ENCODE measurements at places on chromosomes 1 and 21.

DNA sequence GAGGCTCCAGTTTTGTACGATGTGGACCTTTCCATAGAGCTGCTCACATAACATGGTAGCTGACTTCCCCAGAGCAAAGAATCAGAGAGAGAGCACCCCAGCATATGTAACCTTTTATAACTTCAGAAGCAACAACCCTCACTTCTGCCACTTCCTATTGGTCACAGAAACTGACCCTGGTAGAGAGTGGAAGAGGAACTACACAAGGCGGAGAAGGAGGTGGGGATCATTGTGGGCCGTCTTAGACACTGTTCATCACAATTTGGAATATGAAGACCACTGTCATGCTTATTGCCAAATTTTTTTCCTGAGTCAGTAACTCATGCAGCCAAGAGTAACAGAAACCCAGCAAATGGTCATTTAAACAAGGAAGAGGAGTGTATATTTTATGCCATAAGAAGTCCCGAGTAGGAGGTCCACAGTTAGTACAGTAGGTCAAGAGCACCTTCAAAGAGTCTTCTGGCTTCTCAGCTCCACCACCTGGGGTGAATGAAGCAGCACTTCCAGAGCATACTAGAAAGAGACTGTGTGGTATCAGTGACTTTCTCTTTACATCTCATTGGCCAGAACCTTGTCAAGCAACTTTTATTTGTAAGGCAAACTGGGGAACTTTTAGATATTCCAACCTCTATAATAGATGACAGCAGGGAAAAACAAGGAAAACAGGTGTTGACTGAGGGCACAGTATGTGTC, 71.8 kb downstream of the ODF2L start:
- DNase-seq: no peak

- DNase-seq: no peak
Observed at GRCh38 chr1:64680599-64680998, 64.3 kb upstream of the RAVER2 start.

DNA sequence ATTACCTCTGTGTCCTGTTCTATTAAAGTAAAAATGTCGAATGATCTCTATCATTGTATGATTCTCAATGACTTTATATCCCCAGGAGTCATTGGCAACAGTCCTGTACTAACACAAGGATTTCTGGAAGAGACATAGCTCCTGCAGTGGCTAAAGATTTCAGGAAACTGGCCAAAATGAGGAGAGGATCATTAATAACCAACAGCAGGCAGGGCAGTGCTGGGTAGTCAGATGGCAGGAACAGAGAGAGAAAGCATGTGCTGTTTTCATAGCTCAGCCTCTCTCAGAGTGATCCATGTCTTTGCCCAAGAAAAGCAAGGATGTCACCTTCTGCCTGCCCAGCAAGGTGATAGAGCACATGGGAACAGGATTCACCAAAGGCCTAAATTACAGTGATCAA, 604.7 kb upstream of the PLXNA2 start:
- no peak for DNase-seq

GRCh38 chr1:54365847-54366246, 40.3 kb downstream of the SSBP3 start:
- no peak for DNase-seq

GRCh38 chr1:4256351-4256750, 356.3 kb upstream of the C1orf174 start:
- DNase-seq: no peak

- no peak for DNase-seq
Observed at GRCh38 chr1:56329970-56330369, 249.4 kb downstream of the PLPP3 start.

DNA sequence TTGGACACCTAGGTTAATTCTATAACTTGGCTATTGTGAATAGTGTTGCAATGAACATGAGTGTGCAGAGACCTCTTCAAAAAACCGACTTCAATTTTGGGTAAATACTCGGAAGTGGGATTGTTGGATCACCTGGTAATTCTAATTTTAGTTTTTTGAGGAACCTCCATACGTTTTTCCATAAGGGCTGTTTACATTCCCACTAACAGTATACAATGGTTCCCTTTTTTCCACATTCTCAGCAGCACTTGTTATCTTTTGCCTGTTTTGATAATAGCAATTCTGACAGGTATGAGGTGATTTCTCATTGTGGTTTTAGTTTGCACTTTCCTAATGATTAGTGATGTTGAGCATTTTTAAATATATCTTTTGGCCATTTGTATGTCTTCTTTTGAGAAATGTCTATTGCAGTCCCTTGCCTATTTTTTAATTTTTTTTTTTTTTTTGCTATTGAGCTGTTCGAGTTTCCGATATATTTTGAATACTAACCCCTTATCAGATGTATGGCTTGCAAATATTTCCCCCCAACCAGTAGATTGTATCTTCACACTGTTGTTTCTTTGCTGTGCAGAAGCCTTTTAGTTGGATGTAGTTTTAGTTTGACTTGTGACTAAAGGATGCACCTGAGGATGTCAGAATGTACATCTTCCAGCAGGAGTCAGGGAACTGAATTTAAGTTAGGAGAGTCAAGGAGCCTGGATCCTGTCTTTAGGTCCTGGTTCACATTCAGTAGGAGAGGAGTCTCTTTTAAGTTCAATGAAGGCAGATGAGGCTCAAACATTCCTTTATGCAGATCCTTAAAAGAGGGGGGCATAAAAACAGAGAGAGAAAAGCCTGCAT, 120.0 kb downstream of the S1PR1 start:
- no peak for DNase-seq

GRCh38 chr1:6745073-6745472, 40.2 kb upstream of the CAMTA1 start:
- DNase-seq: no peak

- peak; percentile 100 for DNase-seq
Observed at GRCh38 chr1:42340093-42340492, 5.1 kb upstream of the FOXJ3 start.

DNA sequence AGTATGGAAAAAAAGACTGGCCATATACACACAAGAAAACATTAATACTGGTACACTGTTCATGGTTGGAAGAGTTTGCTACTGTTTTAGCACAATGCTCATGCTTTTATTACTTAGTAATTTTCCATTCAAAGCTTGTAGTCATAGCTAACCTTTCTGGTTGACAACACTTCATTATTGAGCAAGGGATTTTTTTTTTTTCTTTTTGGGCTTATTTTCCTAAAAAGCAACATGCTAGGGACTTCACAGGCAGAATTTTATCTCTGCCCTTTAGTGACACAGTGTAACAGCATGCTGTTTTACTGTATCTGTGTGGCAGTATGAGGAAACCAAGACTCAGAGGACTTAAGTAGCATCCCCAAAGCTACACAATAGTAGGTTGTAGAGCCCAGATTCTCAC, 58.5 kb downstream of the FGGY start:
- no peak for DNase-seq

- DNase-seq: no peak
Observed at GRCh38 chr1:26170472-26170821, 739 bp downstream of the ZNF593 start.

GRCh38 chr1:8077602-8078001, 51.5 kb upstream of the ERRFI1 start:
- DNase-seq: no peak

DNA sequence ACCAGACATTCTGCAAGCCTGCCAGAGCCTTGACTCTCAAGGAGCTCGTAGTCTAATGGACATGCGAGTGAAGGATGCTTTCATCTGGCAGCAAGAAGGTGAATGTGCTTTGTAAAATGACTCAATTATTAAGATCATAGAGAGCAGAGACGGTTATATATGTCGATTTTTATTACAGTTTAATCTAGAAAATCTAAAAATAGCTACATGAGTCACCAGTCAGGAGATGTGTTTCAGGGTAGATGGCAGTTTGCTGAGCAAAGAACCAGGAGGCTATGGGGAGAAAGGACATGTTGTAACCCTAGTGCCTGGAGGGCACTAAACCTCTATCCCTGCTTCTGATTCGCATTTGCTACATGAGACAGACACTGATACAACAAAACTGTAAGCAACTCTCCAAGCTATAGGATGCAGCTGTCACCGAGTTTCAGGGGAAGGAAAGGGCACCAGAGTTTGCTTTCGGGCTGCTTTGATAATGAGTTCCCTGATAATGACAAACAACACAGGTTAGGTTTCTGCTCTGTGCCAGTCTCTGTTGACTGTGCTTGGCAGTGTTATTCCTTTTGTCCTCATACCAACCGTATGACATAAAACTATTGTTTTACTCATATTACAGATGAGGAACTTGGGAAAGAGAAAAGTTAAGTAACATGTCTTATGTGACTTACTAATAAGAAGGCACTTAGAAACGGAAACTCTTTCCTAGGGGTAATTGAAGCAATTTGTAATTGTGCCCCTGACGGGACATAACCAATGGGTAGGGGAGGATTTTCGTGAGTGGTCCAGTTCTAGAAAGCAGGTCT, 43.2 kb downstream of the C1orf198 start:
- DNase-seq: no peak

- no peak for DNase-seq
Observed at GRCh38 chr1:113401067-113401466, 10.8 kb downstream of the MAGI3 start.

- DNase-seq: no peak
Observed at GRCh38 chr1:66182551-66183178, 351.3 kb upstream of the SGIP1 start.

- DNase-seq: peak; percentile 33
Observed at GRCh38 chr1:164320790-164321731, 237.9 kb upstream of the PBX1 start.

GRCh38 chr1:205612556-205612955, 19.3 kb downstream of the ELK4 start:
- no peak for DNase-seq

- no peak for DNase-seq
Observed at GRCh38 chr21:27817902-27818623, 851.2 kb upstream of the ADAMTS5 start.

- DNase-seq: no peak
Observed at GRCh38 chr1:180912211-180912800, 391 bp upstream of the KIAA1614 start.

- no peak for DNase-seq
Observed at GRCh38 chr21:41427556-41427955, 1.5 kb downstream of the MX1 start.

DNA sequence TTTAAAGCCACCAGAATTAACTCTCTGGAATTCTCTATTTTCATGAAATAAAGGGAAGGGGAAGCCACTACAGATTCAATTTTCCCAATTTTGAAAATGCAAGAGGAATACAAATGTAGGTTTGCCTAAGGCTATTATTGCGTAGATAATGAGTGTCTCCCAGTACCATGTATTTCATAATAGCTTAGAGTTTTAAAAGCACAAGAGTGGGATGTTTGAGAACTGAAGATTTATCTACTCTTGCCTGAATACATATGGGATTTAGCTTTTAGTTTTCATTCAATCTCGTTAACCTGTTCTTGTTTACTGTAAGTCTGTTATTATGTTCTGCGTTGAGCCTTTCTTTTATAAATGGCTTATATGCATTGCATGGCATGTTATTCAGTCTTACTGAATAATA, 795.1 kb downstream of the BRINP3 start:
- DNase-seq: peak; percentile 23

DNA sequence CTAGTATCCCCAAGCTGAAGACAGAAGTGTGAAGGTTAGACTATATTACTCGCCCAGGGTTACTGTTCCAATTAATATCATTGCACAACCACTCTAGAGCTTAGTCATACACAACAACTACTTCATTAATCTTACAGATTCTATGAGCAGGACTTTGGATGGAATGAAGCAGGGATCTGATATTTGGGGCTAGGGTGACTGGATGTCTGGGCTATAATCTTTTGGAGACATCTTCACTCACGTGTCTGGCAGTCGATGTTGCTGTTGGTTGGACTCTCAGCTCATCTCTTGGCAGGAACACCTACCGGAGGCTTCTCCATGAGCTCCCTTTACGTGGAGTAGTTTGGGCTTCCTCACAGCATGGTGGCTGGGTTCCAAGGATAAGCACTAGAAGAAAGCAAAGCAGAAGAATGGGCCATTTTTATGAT, 519.2 kb upstream of the B3GALT2 start:
- no peak for DNase-seq

DNA sequence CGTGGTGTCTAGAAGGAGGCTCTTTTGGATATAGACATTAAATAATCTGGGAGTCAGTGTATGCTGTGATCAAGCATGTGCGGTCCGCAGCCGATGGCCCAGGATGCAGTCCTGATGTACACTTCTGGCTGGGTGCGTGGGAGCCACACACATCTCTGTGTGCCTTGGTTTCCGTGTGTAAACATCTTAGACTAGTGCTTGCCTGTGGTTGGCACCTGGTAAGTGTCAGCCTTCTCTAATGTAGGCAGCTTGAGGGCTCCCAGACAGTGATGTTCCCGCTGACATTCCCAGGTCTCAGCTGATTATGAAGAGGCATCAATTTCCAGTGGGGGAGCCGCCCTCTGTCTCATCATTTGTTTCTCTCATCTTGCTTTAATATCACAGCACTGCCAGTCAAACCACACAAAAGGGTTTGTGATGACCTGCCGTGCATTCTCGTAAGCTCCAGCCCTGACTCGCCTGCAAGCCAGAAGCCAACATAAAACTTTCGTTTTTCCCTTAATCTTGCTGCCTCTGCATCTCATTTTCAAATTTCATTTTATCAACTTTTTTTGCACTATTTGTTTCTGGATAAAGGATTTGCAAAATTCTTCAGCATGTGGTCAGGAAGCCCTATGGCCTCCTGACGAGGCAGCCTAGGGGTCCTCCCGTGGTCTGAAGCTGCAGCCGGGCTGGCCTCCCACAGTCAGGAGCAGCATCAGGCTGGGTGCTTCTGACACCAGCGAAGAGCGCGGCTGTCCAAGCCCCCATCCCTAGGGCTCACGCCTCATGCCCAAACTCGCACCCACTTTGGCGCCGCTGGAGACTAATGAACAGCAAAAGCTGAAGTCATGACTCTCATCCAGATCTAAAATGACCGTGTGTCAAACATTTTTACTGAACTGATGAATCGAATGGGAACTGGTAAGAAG, 28.1 kb downstream of the PDE9A start:
- no peak for DNase-seq
